Kidney glomerular epithelial cell (primary cell): ENCODE measurements at places on chromosomes 6 and 20.

- no peak for DNase-seq
Observed at GRCh38 chr6:95321126-95321525, 256.2 kb upstream of the MANEA start.

DNA sequence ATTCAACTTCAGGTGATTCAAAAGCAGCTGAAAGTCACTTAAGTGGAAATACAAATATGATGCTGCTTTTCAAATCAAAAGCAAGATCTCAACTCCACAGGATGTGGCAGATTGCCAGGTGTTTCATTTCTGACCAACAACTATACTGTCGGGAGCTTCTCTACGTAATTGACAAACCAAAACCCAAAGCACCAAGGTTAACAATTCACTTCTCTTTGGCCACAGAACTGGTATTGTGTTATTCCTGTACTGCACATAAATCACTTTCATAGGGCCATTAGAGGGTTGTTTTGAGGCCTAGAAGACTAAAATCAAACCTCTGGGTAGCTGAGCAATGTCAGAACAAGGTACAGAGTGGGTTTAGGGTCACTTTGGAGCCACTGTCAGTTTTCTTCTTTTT is 169.7 kb downstream of the HAO1 start:
- no peak for DNase-seq

GRCh38 chr6:72287801-72288200 is 334.1 kb upstream of the KCNQ5 start:
- DNase-seq = no peak

DNA sequence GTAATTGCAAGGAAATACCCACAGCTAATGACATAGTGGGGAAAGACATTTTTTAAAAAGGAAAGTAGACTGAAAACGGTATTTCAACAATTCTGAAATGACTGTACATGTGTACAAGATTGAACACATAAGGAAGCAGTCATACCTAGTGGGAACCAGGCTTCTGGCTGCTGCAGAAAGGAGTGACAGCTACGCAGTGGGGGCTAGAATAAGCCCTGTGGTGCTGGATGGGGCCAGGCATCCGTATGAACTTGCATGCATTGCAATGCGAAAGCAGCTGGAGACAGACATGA is 54.9 kb upstream of the GPR31 start:
- no peak for DNase-seq
